T-helper 17 cell (primary cell): ENCODE measurements at places on chromosomes 3 and 15. TPM values are rescaled to one million over a fixed set of nuclear protein-coding genes. Genes with fewer than 3 reads are reported as not detected.

Gene KLF15
- total RNA-seq: not detected

Gene RPL39L
- 2.2 TPM for total RNA-seq

Gene FEM1B
- 62.4 TPM for total RNA-seq

Gene CSPG5
- 0.35 TPM for total RNA-seq

Gene AHSG
- total RNA-seq: not detected
